ENCODE measurements at places on chromosomes 16 and 17.

- DNase-seq: no peak
These were observed 2.5 kb downstream of the TBX21 start for GRCh38 chr17:47735536-47736011.

DNA sequence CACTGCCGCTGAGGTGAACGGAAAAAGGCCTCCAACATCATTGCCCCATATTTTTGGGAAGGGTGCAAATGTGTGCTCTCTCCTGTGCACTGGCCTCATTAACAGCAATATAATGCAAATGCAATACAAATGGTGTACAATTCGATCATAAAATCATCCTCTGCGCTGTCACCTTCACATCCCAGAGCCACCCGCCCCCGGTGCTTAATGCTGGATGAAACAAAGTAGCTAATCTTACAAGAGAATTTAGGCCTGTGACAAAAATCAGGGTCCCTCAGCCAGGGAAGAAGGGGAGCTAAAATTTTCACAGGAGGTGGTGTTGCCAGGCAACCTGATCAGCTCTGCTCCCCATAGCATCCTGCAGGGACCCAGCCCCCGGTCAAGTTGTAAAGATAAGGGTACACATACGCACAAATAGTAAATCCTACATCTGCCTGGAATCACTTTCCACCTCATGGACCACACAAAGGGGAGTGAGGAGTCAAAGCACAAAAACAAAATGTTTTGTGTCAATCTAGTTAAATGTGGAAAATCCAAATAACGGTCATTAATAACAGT lies 3.0 kb downstream of the TBC1D16 start:
- DNase-seq: no peak

- DNase-seq: peak; percentile 85
These were observed 1.2 kb downstream of the NGFR start for GRCh38 chr17:49496183-49496866.

GRCh38 chr16:667780-668518 lies at the start of gene RHOT2:
RHOT2 (plus strand) TSS chr16:668132; CDS start chr16:668200, 68 bp downstream.
- DNase-seq: peak; percentile 94

DNA sequence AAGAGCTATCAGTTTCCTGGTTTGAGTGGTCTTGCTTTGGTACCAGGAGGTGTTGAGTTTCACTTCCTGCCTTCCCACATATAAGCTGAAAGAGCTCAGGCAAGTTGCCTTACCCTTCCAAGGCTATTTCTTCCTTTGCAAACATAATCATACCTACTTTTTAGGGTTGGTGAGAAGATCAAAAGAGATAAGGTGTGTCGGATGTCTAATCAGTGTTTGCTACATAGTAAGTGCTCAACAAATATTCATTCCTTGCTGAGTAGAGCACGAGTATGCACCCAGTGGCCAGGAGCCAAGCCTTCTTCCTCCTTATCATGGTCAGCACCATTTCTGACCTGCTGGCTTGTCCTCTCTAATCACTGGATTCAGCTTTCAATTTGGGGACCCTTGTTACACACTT lies 12.7 kb upstream of the TMEM98 start:
- no peak for DNase-seq
